ENCODE measurements at places on chromosomes 2 and 18.

DNA sequence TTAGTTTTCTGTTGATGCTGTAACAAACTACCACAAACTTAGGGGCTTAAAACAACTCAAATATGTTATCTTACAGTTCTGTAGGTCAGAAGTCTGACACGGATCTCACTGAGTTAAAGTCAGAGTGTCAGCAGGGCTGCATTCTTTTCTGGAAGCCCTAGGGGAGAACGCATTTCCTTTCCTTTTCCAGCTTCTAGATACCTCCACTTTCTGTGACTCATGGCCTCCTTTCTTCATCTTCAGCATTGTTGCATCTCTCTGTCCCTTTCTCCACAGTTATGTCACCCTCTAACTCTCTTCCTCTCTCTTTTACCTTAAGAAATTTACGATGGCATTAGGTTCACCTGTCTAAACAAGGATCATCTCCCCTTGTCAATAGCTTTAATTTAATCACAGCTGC is 13.3 kb upstream of the PPP4R1 start:
- no peak for DNase-seq

- peak; percentile 32 for DNase-seq
Observed at GRCh38 chr2:159921752-159922404, 123.9 kb upstream of the CD302 start.

GRCh38 chr2:54613386-54613785 is 110.1 kb upstream of the EML6 start:
- DNase-seq, result no peak

DNA sequence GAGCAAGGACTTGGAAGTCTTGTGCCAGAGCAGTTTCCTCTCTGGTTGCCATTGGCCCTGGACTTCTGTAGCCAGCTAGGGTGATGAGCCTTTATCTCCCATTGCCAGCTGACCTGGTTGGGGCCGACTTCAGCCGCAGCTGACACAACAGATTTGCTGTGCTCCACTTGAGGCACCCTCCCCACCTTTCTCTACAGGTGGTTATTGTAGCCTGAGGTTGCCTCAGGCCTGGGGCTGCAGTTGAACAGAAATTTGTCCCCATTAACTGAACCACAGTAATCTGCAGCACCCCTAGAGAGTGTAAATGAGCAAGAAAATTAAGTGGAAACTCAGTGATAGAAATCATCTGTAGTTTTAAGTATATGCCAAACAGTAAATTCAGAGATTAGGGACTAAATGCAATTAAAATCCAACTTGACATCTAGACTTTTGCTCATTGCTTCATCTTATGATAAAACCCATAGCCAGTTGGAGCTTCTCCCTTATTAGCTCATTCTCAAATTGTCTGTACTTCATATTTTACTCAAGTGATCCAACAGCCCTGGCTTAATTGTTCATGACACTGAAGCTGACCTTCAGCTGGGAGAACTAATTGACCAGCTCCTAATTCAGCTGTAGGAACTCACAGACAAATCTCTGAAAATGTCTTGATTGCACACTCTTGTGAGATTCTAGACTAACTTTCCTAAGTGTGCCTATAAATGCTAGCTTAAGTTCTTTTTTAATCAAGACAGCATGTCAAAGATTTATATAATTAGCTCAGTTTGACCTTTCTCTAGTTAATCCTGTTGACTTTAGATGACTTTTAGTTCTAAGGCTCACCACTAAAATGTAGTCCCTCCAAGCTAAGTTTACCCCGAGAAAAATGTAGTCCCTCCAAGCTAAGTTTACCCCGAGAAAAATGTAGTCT is 48.9 kb downstream of the COPS8 start:
- no peak for DNase-seq

- DNase-seq, result no peak
Observed at GRCh38 chr18:65592435-65592834, 158.4 kb upstream of the CDH7 start.

GRCh38 chr2:3749201-3749600 is 45.8 kb downstream of the DCDC2C start:
- DNase-seq, result no peak

GRCh38 chr2:141187075-141187439 is 943.8 kb downstream of the LRP1B start:
- DNase-seq, result no peak

- no peak for DNase-seq
Observed at GRCh38 chr2:162062559-162062958, 11.5 kb downstream of the DPP4 start.

GRCh38 chr18:73617981-73618380 is 529.7 kb downstream of the FBXO15 start:
- DNase-seq, result no peak

DNA sequence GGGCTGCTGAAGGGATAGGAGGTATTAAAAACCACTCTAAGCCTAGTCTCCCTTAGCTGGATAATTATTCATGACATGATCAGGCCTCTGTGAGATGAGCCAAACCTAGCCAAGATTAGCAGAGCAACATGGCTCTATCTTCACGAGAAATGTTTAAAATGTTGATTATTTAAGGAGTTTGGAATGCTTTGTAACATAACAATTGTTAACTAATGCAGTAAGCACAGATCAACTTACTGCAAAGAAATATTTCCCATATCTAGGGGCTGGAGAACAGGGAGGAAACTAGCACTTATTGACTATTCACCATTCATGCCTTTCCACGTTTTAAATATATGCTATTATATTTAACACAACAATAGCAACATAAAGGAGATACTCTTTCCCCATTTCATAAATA is 833.7 kb upstream of the CHAC2 start:
- DNase-seq, result no peak

GRCh38 chr2:108074946-108075345 is 88.6 kb downstream of the SLC5A7 start:
- no peak for DNase-seq

DNA sequence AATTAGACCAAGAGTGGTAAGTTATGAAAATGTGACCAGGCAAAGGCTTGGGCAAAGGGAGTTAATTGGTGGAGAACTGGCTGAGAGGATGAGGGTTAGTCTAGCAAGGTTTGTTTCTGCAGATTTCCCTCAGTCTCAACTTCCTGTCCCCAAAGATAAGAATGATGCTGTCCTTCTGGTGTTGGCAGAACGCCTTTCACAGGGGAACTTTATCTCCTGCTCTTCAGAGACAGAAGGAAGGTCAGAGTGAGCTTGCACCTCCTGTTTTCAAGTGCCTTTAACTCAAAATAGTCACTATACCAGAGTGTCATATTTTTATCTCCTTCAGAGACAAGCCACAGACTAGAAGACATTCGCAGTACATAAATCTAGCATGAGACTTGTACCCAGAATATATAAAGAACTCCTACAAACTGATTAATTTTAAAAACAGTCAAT is 95.7 kb downstream of the TEX51 start:
- DNase-seq, result no peak

DNA sequence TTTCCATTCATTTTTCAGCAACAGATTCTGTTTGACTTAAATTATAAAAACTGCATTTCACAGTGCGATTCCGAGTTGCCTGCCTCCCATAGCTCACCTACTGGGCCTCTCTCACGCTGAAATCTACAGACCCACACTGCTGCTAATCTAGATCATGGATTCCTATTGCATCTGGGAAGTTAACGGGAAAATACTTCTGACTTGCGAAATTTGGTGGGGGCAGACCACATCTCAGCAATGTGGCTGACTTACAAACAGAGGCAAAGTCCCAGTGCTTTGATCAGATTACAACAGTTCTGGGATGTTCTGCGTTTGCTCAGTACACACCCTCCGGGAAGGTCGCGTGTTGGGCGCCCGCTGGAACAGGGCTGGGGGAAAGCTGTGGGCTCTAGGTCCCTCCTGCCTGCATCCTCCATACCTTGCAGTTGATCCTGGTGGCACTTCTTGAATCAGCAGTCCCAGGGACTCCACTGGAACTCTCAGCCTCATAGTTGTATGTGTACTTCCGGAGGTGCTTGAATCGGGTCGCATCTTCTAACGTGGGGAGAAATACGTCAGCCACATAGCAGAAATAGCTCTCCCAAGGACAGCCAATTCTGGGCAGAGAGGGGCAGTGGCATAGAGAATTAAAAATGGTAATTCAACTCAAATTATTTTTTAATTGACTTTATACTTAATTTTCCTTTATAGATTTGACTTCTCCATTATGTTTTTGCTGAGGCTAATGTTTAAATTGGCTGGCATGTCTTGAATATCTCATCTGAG is 1.7 kb downstream of the APOB start:
- DNase-seq, result no peak

DNA sequence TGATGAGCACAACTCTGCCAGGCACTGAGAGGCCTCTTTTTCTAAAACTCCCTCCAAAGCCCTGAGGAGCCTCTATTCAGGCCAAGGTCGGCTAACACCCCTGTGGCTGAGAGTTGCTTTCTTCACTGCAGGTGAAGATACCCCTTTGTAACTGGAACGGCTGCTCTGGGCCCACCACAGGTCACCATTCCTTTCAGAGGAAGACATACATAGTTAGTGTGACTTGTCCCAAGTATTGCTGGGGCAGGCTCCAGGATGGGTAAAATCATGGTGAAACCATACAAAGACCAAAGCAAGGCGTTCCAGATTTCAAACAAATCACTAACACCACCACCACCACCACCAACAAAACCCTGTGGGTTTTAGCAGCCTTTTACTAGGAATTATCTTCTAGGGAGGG is 36.8 kb downstream of the CHST10 start:
- DNase-seq, result no peak

DNA sequence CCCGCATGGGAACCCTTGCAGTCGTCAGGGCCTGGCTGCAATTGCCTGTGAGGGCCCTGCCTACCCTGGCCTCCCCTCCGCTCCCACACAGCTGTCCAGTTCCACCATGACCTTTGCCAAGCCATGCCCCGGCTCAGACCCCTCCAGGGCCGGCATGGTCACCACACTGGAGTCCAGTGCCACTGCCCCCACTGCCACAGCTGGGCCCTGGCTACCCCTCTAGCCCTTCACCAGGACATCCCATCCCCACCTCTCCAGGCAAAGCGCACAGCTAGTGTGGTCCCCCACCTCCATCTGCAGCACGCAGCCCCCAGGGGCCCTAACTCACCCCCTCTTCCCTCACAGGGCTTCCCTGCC is 70.3 kb upstream of the SMAD7 start:
- DNase-seq, result no peak

DNA sequence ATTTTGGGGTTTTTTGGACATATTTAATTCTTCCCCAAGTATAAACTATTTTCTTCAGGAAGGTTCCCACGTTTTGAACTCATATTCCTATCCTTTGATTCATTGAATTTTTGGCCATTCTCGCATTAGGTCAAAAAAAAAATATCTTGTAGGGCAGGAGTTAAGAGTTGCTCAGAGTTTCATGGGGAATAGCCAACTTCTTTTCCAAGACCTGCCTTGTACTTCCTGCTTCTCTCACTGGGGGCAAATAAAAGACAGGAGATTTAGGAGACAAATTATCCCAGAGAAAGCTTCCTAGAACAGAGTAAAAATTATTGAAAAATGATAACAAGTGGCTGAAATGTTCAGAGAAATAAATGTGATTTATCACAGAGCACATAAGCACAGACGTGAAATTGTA is 55.2 kb upstream of the BCL11A start:
- DNase-seq, result no peak

- DNase-seq, result no peak
Observed at GRCh38 chr2:45441571-45441970, 169.5 kb downstream of the SRBD1 start.

GRCh38 chr2:148483665-148484064 is 160.9 kb upstream of the EPC2 start:
- no peak for DNase-seq

DNA sequence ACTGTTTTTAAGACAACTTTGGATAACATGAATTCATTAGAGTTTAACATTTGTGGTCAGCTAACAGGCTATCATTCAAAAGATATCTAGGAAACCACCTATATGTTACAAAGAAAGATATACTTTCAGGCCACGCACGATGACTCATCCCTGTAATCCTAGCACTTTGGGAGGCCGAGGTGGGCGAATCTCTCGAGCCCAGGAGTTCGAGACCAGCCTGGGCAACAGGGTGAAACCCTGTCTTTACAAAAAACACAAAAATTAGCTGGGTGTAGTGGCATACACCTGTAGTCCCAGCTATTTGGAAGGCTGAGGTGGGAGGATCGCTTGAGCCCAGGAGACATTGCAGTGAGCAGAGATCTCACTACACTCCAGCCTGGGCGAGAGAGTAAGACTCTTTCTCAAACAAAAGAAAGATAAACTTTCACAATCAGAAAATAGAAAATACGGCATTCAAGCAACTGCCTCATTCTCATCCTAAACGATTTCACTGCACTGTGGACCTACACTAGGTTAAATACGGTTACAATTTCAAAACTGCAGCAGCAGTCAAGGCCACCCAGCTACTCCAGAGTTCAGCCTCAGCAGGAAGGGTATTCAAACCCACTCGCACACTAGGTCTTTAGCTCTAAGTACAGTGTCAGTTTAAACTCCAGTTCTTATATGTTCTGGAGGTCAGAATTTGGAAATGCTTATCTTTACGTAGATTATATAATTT is 250.0 kb upstream of the SLC39A10 start:
- DNase-seq, result no peak

DNA sequence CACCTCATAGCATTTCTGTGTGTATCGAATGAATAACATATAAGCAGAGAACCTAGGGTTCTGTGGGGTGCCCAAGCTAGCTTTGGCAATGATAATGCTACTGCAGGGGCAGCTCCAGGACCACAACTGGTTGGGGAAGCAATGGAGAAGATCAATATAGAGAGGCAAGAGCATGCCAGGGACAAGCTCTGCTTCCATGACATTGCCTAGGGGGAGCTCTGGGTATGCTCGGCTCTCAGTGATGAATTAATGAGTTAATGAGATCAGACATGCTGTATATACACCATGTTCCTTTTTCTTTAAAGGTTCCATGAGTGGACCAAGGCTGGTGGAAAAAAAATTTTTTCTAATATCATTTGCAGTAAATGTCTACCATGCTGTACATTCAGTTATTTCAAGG is 618.4 kb downstream of the BCL11A start:
- no peak for DNase-seq

DNA sequence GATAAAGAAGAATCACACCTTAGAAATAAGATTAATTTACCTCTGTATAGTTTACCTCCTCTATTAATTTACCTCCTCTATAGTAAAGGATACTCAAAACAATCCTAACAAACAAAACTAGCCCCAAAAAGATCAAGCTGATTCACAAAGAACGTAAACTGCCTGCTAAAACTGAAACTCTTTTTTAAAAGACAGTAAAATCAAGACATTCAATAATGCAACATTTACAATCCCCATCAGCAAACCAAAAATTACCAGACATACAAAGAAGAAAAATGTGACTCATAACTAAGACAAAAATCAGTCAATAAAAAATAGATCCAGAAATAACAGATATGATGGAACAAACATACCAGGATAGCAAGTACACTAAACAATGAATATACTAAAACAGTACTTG is 215.7 kb downstream of the ZEB2 start:
- DNase-seq, result no peak

- no peak for DNase-seq
Observed at GRCh38 chr2:120315367-120316033, 30.4 kb upstream of the INHBB start.

DNA sequence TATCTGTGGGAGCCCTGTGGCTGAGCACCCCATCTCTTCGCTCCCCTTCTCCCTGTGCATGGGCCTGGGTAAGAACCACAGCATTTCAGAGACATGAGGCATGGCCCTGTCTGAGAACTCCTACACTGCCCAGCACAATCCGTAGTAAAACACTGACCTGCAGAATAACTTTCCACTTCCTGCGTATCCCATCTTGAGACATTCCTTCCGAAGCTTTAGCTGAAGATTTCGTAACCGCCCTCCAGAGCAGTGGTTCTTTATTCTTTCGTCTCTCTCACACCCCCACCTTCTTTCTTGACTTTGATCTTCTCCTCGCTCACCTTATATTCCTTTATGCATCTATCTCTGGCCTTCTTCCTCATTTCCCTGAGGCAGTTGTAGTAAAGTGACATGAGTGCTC is 381.1 kb downstream of the HRH4 start:
- no peak for DNase-seq
